Osteocyte (in vitro differentiated cells): ENCODE measurements at places on chromosomes 2 and 18. TPM values are rescaled to one million over a fixed set of nuclear protein-coding genes. Genes with fewer than 3 reads are reported as not detected.

ANAPC1 gene
- total RNA-seq = 28.8 and 33.5 TPM in 2 replicates

GRCh38 chr2:27587025-27587424 lies 4.2 kb downstream of the ZNF512 start:
- no peak for DNase-seq
- H3K36me3 ChIP-seq = peaks cover 21% of the 10 kb centered on the region
- no peak overlapping the region for H3K27ac ChIP-seq
- H3K4me3 ChIP-seq = no peak overlapping the region
- H3K27me3 ChIP-seq = no peaks in the 10 kb centered on the region
- peaks cover 48% of the 10 kb centered on the region for H3K4me1 ChIP-seq

DNA sequence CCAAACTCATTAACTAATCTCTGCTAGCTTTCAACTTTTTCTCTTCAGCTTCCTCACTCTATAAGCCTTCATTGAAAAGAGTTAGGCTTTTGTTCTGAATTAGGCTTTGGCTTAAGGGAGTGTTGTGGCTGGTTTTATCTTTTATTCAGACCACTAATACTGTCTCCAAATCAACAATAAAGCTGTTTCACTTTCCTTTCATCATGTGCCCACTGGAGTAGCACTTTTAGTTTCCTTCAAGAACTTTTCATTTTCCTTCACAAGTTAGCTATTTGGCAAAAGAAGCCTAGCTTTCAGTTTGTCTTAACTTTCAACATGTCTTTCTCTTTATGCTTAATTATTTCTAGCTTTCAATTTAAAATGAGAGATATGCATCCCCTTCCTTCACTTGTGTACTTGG lies 271.7 kb upstream of the FSIP2 start:
- H3K36me3 ChIP-seq = peaks cover 8% of the 10 kb centered on the region
- no peaks in the 10 kb centered on the region for H3K27me3 ChIP-seq
- H3K4me3 ChIP-seq = no peak overlapping the region
- H3K27ac ChIP-seq = no peak overlapping the region
- DNase-seq = no peak
- H3K4me1 ChIP-seq = no peaks in the 10 kb centered on the region

- peaks cover 20% of the 10 kb centered on the region for H3K36me3 ChIP-seq
- peaks cover 57% of the 10 kb centered on the region for H3K4me1 ChIP-seq
- peaks cover 6% of the 10 kb centered on the region for H3K27me3 ChIP-seq
- no peak for DNase-seq
- H3K4me3 ChIP-seq = no peak overlapping the region
Observed at GRCh38 chr2:73984922-73985307, 205 bp downstream of the TET3 start.

INHA gene
- total RNA-seq = 1.2 and 1.4 TPM in 2 replicates
